Stimulated activated CD8-positive, alpha-beta memory T cell treated with anti-CD3 and anti-CD28 coated beads, Interleukin-7, amount 100 ng/mL, for 48 hours (primary cell): ENCODE measurements at places on chromosomes 5 and 9.

DNA sequence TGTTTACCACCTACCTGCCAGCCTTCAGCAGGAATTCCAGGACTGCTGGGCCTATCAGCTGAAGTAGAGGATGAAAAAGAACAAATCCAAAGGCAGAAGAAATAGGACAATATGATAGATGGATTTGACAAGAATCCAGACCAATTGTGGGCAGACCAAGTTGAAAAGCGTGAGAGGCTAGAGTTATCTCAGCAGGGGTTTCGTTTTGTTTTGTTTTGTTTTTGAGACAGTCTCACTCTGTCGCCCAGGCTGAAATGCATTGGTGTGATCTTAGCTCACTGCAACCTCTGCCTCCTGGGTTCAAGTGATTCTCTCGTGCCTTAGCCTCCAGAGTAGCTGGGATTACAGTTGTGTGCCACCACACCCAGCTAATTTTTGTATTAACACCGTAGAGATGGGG is 113.2 kb downstream of the PALM2AKAP2 start:
- no peak for DNase-seq

GRCh38 chr9:134987376-134987775 is 69.7 kb upstream of the FCN1 start:
- no peak for DNase-seq

DNA sequence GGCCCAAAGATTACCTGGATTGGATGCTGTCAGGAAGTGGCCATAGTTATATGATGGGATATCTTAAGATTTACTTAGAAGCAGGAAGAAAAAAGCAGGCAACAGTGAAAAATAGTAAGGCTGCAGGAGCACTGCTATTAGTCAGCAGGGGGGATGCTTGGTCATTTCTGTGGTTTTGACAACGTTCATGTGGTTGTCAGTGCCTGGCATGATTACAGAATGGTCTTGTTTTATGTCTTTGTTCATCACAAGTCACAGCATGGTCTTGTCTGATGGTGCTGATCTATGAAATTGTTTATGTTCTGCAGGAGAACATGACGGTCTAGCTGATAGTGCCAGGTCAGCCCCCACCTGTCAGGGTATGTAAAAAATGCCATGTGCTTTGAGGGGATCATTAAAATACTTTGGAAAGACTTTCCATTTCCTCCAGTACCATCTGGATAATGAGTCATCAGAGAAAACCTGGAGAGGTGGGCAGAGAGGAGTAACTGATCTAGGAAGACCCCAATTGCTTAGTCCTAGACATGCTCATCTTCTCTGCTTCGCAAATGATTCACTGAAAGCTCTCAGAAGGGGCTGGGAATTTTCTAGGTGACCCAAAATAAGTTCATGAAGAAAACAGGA is 48.5 kb downstream of the PLGRKT start:
- DNase-seq = peak; percentile 35

- DNase-seq = no peak
These were observed 42.0 kb downstream of the SHB start for GRCh38 chr9:38026840-38027527.

- no peak for DNase-seq
These were observed 1538.5 kb upstream of the CDH6 start for GRCh38 chr5:29654954-29655353.

DNA sequence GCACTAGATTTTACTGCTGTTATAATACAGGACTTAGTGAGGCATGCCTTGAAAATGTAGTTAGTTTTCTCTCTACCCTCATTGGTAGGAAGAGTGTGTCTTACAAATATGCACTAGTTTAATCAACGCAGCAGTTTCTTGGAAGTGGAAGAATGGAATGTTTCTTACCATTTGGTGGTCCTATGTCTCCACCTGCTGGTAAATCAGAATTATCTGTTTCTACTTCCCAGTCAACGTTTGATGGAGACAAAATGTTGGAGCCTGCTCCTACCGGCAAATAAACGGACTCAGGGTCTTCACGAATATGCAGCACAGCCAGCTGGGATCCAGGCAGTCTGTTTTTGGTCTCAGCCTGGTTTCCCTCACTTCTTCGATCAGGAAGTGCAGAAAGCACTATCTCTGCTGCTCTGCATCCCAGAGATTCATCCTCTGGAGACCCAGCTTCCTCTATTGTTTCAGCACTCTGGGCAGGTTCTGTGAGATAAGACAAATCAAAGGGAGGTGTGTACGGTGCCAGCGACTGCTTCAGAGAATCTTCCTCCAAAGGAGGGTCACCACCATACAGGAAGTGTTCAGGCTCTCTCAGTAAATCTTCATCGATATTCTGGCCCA is 59.5 kb upstream of the PCA3 start:
- DNase-seq = no peak
